ENCODE measurements at places on chromosomes 11 and 22. TPM values are rescaled to one million over a fixed set of nuclear protein-coding genes. Genes with fewer than 3 reads are reported as not detected.

Gene GLYATL1
- total RNA-seq, result 3.9 TPM

Gene TRPC6
- total RNA-seq, result 59.6 TPM

Gene HORMAD2
- total RNA-seq, result not detected

Gene OR4B1
- not detected for total RNA-seq

Gene OVCH2
- total RNA-seq, result not detected

Gene KDM4E
- not detected for total RNA-seq

Gene FAM180B
- total RNA-seq, result 0.37 TPM

Gene PTPRJ
- total RNA-seq, result 9.5 TPM

GRCh38 chr11:86687185-86687778 lies 14.9 kb upstream of the ME3 start:
- no peak for ATAC-seq

DNA sequence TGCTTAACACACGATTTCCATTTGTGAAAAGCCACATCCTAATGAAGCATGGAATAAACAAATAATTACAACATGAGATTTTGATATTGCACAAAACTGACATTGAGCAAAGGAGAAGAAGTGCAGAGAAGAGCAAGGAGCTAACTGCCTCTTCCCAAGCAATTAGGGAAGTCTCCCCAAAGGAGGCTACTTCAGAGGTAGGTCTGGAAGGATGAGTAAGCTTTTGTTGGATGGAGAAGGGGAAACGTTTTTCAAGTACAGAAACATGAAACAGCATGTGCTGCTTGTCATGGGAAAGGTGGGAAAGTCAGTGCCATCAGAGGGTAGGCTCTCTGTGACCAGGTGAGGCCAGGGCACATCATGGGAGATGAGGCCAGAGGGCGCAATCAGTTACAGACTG lies 132.2 kb upstream of the SESN3 start:
- no peak for ATAC-seq

- ATAC-seq, result no peak
These were observed 97.1 kb downstream of the CD44 start for GRCh38 chr11:35235936-35236666.

DNA sequence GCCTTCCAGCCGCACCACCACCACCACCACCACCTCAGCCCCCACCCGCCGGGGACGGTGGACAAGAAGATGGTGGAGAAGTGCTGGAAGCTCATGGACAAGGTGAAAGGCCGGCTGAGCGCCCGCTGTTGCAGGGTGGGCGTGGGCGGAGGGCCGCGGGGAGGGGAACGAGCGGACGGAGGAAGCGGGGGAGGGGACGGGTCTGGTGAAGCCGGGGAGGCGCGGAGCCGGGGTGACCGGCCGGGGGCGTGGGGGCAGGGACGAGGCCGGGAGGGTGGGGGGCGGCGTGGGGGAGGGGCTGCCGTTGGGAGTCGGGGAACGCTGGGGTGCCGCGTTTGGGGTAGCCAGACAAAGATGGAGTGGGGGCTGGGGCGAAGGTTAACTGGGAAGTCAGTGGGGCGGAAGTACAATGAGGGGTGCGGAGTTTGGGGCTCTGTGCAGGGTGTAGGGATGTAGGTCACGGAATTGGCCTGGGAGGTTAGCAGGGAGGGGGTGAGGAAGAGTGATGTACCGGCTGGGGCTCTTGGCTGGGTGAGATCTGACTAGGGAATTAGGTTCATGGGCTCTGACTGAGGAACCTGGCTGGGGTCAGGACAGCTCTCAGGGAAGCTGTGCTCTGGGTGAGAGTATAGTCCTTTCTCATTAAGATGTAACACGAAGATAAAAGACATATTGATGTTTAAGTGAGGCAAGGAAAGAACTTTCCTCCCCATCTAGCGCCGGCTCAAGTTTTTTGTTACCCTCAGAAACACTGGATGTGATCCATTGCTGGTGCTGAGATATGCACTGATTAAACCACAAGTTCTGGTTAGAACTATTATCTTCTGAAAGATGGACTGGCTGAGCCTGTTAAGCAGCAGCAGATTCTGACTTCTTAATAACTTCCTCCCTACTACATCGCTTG lies 624 bp downstream of the CBL start:
- ATAC-seq, result peak; percentile 20

DNA sequence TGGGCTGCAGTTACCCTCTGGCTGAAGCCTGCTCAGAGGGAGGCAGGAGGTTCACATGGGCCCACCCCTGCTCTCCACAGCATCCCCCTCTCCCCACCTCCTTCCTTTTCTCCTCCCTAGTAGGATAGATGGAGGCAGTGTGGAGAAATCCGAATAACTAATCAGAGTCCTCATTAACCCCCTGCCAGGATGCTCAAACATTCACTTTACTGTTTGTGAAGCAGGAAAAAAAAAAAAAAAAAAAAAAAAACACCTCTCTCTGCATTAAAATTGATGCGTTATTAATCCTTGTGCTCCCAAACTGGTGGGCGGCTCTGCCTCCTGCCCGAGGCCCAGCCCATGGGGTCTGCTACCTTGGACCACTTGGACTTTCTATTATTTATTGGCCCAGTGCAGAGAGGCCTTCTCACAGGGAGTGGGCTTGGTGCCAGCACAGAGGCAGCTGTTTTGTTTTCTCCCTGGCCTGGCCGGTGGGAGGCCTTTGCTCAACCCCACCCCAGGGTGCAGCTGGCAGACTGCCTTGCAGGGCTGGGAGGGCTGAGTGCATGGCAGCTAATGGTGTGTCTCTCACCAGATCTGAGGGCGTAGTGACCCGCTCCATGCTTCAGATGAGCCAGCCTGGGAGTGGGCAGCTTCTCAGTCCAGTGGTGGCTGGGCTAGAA lies 150.7 kb downstream of the PKNOX2 start:
- ATAC-seq, result peak; percentile 43

GRCh38 chr22:36340621-36341020 lies 47.1 kb downstream of the MYH9 start:
- ATAC-seq, result no peak

Data from gastroesophageal sphincter (tissue), 4 donors.